ENCODE measurements at places on chromosomes 11 and 22.

DNA sequence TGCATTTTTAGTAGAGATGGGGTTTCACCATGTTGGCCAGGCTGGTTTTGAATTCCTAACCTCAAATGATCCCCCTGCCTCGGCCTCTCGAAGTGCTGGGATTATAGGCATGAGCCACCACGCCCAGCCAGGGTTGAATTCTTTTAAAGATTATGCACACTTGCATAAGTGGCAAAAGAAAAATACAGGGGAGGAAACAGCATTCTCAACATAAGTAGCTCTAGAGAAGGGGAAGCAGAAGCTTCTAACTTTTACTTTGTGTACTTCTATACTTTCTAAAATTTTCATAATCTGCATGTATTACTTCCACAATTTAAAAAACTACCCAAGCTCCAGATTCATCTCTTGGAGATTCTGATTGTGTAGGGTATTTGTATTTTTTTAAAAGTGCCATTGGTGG lies 108.0 kb downstream of the SLC1A2 start:
- DNase-seq = no peak

DNA sequence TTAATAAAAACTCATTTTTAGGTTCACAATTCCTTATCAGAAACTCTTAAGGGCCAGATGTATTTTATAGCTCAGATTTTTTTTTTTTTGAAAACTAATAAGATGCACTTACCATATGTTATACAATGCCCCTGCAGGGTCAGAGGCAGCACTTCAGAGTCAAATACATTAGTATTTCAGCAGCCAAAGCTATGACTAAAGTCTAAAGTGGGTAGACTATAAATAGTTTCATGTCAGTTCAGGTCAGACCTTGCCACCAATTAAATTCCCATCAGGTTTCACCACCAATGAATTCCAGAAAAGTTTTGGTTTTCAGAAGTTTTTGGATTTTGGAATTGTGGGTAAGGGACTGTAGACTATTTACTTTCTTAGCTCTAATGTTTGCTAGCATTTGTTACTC lies 75.9 kb downstream of the FAM83F start:
- peak; percentile 54 for DNase-seq

GRCh38 chr22:35552196-35552842 lies 11.7 kb downstream of the RASD2 start:
- DNase-seq = no peak

DNA sequence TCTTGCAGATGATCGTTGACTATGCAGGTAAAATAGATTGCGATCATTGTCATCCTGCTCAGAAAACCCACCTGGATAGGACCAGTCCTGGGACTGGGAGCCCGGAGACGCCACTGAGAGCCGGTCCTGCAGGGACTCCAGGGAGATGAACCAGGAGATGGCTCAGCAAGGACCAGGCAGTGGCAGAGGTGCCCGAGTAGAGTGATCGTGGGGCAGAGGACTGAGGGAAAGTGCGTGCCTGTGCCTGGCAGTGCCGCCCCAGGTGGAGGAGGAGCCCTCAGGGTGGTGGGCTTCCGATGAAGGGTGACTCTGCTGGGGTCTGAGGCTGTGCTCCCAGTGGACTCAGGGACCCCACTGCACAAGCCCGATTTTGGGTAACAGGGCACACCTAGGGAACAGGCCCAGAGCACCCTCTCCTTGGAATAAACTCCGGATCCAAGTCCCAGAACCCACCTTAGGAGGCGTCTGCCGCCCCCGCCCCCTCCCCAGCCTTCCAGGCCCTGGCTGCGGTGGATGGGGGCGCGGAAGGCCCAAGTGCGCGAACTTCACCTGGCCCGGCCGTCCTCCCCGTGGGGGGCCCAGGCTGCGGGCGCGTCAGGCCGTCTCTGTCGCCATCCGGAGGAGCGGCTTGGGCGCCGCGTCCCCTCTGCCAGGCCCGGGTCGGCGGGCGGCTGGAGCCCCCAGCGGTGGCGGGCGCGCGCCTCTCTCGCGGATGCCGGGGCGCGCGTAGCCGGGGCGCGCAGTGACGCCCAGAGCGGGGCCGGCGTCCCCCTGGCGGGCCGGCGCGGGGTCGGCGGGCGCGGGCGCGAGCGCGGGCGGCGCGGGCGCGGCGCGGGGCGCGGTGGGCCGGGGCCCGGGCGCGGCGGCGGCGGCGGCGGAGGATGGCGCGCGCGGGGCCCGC lies 1338.8 kb downstream of the BRD1 start:
- DNase-seq = no peak

DNA sequence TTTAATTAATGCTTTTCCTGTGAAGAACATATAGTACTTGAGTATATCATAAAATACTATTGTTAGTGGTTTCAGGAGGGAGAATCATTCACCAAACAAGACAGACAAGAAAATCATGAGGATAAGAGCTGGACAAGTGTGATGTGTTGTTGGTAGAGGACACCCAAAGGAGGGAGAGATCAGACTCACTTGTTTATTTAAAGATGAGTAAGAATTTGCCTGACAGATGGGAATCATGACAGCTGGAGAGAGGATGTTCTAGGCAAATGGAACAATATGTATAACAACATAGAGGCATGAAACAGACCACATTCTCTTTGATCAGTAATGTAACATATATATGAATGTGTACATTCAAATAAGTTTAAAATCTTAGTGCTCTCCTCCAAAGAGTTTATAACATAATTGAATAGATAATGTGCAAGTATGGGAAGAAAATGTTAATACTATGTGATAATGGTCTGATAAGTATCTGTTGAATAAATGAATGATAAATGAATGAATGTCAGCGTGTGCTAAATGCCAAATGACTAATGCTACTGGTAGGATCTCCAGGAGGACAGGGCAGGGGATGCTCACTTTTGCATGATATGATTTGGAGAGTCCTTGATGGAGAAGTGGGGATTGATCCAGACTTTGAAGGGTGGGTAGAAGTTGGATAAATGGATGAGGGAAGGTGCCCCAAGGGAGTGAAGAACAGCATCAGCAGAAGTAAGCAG lies 228.9 kb upstream of the SORL1-AS1 start:
- DNase-seq = no peak

GRCh38 chr11:62004473-62004872 lies 37.0 kb upstream of the FTH1 start:
- peak; percentile 89 for DNase-seq

- no peak for DNase-seq
Observed at GRCh38 chr11:59240322-59240721, 27.6 kb upstream of the MPEG1 start.

DNA sequence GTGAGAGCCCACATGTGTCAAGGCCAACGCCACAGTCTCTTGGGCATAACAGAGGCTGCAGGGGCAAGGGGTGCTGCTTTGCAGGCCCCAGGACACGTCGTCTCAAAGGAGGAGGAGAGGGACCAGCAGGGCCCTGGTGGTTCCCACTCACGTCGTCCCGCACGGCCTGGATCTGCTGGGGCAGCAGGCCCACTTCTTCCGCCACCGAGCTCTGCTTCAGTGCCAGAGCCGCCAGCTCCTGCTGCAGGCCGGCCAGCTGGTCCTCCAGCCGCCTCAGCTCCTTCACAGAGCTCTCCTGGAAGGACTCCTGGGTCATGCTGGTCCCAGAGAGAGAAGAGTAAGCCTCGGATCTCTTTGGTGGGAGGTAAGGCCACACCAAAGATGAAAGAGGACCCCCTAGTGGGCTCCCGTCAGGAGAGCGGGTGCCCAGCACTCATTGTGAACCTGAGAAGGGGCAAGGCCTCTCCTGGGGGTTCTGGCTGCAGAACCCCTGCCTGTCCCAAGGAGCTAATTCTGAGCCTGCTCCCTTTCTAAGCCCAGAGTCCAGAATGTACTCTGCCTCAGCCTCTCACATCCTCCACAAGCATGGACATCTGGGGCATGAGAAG lies 15.6 kb downstream of the SUN2 start:
- DNase-seq = no peak

DNA sequence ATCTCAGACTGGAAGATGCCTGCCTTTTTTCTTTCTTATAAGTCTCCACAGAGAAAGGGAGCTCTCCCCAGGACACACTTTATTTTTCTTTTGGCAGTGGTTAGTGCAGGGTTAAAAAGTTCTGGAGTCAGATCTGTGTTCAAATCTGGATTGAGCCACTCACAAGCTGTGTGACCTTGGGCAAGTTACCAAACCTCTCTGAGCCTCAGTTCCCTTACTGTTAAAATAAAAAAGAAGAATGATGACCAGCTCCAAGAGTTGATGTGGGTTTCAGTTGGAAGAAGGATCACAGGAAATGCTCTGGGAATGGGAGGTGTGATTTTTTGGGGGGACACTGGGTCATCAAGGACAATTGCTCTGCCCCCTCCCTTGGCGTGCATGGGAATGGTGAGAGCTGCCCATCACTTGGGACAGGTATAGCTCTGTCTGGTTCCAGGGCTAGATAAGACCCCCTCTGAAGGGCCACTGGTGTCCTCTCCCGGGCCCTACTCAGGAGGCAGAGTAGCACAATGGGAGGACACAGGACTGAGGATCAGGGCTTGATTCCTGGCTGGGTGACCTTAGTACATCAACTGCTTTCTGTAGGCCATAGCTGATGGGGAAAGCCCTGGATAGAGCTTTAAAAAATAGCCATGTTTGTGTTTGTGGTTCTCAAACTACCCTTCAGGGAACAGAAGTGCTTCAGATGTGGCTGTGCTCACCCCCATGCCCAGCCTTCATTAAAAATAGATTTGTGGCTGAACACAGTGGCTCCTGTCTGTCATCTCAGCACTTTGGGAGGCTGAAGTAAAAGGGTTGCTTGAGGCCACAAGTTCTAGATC lies 228.3 kb downstream of the MIAT start:
- peak; percentile 46 for DNase-seq

GRCh38 chr11:85889676-85890579 lies 34.7 kb downstream of the CCDC83 start:
- DNase-seq = peak; percentile 83
